ENCODE measurements at places on chromosomes 11 and 22.

- no peak for DNase-seq
Measured at GRCh38 chr22:28229566-28230485, 310.8 kb upstream of the PITPNB start.

- DNase-seq = no peak
Measured at GRCh38 chr22:29816128-29816527, 21.9 kb downstream of the ASCC2 start.

GRCh38 chr22:19734163-19734562 is 10.8 kb downstream of the GP1BB start:
- no peak for DNase-seq

DNA sequence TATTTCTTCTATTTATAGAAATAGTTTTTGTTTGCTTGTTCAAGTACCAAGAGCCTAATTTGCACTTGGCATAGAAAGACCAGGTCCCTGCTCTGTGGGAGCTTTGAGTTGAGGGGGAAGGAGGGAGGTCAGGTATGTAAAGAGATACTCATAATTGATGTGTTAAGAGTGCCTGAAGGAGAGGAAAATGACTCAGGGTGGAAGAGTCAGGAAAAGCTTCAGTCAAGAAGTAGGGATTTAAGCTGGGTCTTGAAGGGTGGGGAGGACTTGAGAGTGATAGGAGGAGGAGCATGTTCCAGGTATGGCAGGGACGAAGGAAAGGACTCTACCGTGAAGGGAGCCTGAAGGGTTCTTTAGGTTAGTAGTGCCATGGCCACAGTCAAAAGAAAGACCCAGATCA is 9.0 kb downstream of the RBX1 start:
- DNase-seq = no peak

GRCh38 chr11:98136357-98136756 is 884.4 kb upstream of the CNTN5 start:
- no peak for DNase-seq

- DNase-seq = peak; percentile 2
Measured at GRCh38 chr11:5476186-5476819, 12.2 kb upstream of the OR52D1 start.
